A172 (cell line): ENCODE measurements at places on chromosomes 7 and 10.

GRCh38 chr7:140621401-140622021 is 19.1 kb downstream of the DENND2A start:
- no peak for DNase-seq

- no peak for DNase-seq
Observed at GRCh38 chr10:124086787-124087671, 6.4 kb downstream of the CHST15 start.

DNA sequence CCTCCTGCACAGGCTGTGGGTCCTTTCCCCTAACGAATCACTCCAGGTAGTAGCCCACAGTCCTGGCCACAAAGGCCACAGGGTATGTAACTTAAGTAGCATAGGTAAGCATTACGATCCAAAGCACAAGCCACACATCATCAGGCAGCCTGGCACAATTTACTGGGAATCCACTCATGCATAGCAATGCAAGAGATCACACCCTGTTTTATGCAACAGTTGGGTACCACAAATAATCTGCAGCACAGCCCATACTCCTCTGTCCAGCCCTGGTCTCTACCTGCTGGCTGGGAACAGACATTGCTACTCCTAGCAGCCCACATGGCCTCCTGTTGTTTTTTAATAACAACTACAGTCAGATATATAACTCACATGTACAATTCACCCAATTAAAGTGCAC is 34.3 kb downstream of the SRPK2 start:
- no peak for DNase-seq

DNA sequence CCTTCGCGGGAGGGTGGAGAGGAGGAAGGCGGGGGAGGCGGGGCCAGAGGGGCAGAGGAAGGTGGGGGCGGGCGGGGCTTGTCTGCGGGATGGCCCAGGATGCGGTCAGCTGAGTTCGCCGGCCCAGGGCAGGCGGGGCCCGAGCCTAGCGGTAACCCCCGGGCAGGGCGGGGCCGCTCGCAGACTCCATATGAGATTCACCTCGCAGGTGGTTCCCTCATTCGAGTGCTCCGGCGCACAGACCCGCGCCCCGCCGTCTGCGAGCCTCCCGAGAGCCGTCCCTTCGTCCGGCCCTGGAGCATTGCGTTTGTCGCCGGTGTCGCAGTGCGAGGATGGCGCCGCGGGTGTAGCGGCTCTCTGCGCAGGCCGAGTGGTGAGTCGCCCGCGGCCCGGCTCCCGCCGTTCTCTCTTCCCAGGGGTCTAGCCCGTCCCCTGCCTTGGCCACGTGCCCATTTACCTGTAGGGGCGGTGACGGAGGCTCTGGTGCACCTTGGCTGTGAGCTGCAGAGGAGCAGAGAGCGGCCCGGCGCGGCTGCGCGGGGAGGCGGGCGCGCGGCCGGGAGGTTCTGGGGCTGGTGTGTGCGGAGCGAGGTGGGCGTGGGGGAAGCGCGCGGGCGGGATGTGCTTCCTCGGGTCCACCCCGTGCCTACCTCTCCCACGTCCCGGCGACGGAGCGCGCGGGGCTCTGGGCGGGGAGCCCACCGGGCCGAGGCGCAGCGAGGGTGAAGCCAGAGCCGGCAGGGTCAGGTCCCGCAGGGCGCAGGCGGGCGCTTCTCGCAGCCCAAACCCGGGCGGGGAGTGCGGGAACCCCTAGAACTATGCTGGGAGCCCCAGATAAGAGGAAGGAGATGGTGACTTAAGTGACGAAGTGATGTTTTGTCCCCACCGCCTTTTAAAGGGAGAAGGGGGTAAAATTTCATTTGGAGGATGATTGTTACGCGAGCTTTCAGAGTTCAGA is at the start of gene UPP1:
Gene UPP1, plus strand, starts transcription at position 220 of the 958 bp plus-strand sequence. CDS start 5,519 bp downstream, outside the sequence.
- DNase-seq, result peak; percentile 92

DNA sequence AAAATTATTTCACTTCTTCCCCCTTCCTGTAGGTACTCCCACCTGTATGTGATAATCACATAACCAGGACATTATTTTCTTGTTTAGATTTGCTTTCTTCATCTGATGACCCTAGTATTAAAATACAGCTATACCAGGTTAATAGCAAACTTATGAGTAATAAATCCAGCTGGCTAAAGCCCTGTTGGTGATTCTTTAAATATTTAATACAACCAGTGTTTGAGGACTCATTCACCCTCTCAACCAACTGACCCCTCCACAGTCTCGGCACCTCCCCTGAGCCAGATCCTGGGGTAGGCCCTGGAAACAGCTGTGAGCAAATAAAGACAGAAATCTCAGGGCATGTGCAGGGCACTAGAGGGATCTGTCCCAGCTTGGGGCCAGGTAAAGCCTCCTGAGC is 58.5 kb downstream of the BLNK start:
- DNase-seq, result no peak

GRCh38 chr7:120931243-120931642 is 19.3 kb upstream of the ING3 start:
- no peak for DNase-seq

DNA sequence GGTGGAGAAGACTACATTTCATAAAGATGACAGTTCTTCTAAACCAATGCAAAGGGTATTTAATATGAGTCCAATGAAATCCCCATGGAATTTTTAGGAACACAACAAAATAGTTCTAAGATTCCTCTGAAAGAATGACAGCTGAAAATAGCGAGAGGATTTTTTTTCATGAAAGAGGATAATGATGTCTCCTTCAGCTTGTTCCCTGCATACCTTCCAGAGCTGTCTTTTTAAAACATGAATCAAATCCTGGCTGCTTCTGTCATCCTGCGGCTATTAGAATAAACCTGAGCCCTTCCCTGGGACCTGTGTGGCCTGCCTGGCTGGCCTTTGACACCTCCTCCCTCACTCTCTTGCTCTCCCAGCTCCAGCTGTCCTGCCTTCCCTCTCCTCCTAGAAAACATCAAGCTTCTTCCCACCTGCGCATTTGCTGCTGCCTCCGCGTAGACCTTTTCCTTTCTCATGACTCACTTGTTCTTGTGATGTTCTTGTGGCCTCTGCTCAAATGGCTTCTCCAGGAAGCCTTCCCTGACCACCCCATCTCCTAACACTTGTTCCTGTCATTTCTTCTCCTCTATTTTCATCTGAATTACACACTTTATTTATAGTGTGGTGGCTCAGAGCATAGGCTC is 57.4 kb downstream of the EEPD1 start:
- DNase-seq, result no peak

- no peak for DNase-seq
Observed at GRCh38 chr10:35743851-35744250, 101.8 kb upstream of the FZD8 start.

GRCh38 chr7:87059525-87060287 is at the start of gene ELAPOR2:
Gene ELAPOR2 (minus strand): TSS chr7:87059654. CDS start chr7:87059513, 141 bp downstream.
- DNase-seq, result peak; percentile 27

DNA sequence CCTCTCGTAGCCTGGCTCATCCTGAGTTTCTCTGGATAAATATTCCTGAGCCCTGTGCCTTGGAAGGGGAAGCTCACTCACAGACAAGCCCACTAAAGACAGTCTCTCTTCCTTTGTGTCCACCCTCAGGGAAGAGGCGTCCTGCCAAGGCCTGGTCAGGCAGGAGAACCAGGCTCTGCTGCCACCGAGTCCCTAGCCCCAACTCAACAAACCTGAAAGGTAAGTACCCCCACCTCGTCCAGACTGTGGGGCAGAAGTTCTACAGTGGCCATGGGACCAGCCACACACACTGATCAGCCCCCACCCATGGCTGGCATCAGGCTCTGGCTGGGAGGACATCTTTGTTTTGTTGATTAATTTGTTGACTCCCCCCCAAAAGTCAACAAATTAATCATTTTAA is 2.8 kb downstream of the GPR15LG start:
- DNase-seq, result no peak

DNA sequence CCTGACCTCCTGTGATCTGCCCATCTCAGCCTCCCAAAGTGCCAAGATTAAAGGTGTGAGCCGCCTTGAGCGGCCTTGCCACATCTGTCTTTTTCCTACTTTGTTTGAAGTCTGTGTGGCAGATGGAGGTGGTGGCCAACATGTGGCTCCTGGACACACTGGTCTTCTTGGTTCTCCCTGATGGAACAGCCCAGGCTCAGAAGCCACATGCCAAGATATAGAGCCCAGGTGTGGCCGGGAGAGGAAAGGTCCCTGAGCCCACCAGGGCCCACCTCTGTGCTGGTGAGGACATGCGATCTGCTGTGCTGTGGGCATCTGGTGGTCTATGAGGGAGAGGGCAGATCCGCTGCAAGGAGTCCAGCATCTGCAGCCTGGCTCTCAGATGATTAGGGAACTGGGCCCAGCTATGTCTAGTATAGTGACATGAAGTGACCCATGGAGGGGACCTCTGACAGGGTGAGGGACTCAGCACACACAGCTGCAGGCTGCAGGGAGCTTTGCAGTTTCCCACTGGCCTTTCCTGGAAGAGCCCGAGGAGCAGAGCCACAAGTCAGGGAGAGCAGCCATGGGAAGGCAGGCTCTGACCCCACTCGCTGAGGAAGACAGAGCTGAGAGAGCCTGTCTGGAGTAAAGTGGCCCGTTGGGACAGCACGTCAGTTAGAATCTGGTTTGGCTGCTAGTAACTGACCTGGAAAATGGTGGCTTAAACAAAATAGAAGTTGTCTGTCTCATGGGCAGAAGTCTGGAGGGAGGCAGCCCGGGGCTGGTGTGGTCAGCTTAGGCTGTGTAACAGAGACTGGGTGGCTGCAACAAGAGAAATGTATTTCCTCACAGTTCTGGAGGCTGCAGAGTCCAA is 25.9 kb downstream of the ADCY1 start:
- no peak for DNase-seq

- no peak for DNase-seq
Observed at GRCh38 chr7:106016331-106016730, 53.3 kb downstream of the CDHR3 start.

GRCh38 chr7:2824678-2825461 is 19.2 kb downstream of the GNA12 start:
- peak; percentile 56 for DNase-seq

DNA sequence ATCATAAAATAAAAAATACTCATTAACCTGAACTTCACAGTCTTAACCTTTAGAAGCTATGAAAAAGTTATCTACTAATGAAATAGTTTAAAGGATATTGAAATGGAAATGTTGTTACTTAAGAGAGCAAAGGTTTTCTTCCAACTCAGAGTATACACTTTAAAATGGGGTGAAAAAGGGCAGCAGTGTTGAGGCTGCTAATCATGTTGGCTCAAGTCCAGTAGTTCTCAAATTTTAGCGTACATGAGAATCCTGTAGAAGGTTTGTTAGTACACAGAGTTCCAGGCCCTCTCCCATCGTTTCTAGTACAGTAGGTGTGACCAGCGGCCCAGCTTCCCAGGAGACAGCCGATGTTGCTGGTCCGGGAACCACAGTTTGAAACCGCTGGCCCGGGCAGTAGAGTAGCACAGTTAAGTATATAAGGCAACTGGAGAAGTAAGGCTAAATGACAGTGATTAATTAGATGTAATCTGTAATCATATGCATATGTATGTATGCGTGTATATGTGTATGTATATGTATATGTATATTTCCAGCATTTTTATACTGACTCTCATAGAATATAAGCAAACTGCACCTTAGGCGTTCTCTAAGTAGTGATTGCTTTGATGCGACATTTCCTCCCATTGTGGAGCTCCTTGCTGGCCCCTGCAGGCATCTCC is 147.2 kb upstream of the PRR15 start:
- DNase-seq, result no peak

GRCh38 chr7:108525327-108525984 is 479 bp downstream of the PNPLA8 start:
- peak; percentile 82 for DNase-seq

DNA sequence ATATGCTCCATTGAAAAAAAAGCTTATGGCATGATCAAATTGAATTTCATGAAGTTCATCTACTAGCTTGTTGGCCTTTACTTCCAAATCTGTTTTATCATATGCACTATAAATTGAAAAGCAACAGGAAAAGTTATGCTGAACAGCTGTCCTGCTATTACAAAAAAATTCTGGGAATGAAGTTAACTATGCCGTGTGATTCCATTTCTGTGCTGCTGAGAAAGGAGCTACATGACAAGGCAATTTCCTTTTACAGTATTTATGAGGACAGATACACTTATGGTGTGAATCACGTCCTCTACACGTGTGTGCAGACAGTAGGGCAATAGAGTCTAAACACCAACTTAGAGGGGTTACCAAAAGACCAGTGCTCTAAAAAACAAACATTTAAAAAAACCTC is 426.5 kb upstream of the AKR1E2 start:
- DNase-seq, result no peak

DNA sequence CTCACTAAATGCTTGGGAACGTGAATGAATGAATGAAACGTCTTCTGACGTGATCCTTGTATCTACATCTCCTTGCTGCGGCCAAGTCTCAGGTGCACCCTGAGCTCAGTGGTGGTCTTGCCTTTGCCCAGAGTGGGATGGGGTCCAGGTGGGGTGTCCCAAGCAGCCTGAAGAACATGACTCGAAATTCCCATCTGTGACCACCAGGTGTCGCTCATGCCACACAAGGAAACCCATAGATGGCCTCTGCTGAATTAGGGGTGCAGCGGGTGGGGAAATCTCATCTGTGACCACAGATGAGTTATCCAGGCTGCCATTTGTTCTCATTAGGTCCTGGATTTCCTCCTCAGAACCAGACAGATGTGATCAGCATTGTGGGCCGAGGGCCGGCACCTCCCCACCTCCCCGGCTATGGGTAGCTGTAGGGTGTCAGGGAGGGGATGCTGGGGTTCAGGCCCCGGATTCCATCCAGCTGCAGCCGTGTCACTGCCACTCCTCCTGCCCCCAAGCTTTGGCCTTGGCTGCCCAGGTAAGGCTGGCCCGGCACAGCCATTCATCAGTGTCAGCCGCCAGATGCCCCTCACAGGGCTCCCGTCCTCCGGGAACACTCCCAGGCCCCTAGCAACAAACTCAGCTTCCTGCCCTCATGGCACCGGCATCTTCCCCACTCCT is 21.0 kb upstream of the GNA12 start:
- peak; percentile 70 for DNase-seq

DNA sequence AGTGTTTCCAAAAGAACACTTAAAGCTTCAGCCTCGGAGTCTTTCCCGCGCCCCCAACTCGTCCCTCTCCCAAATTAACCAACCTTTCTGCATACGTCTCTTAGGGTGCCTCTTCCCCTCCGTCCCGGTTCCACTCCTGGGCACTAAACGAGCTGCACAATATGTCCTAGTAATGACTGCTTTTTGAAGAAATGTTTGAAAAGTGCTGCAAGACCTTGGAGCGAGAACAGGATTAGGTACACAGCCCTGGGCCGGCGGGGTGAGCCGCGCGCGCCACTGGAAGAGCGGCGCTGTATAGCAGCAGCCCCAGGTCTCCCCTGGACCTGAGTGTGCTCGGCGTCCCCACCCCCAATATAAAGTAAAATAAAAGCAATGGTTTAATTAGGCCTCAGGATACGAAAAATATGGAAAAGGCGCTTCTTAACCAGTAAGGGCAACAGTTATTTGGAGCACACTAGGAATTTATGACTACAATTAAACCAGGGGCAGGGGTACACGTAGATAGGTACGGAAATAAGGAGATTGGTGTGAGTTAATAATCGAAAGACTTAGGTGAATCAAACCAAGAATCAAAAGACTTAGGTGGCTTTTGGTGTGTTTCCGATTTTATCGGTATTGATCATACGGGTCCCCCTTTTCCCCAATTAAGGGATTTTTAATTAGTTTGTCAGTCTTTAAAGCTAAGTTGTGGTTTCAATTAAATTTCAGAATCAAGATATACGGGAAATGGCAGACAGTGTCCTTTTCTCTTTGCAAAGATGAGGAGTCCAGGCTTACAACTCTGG is 1.9 kb downstream of the TET1 start:
- no peak for DNase-seq

- DNase-seq, result no peak
Observed at GRCh38 chr7:151631570-151631952, 111.9 kb upstream of the RHEB start.

- DNase-seq, result no peak
Observed at GRCh38 chr7:122343601-122344302, 39.2 kb upstream of the FEZF1 start.
